NCI-H146 (cell line): ENCODE measurements at places on chromosomes 6 and 20.

- DNase-seq: no peak
These were observed 436.7 kb downstream of the MEI4 start for GRCh38 chr6:78089531-78089930.

- no peak for DNase-seq
These were observed 10.6 kb upstream of the FUCA2 start for GRCh38 chr6:143522039-143522600.

GRCh38 chr6:50791900-50792508 lies 26.7 kb upstream of the TFAP2B start:
- peak; percentile 28 for DNase-seq

GRCh38 chr6:148440016-148440415 lies 97.4 kb downstream of the SASH1 start:
- no peak for DNase-seq

DNA sequence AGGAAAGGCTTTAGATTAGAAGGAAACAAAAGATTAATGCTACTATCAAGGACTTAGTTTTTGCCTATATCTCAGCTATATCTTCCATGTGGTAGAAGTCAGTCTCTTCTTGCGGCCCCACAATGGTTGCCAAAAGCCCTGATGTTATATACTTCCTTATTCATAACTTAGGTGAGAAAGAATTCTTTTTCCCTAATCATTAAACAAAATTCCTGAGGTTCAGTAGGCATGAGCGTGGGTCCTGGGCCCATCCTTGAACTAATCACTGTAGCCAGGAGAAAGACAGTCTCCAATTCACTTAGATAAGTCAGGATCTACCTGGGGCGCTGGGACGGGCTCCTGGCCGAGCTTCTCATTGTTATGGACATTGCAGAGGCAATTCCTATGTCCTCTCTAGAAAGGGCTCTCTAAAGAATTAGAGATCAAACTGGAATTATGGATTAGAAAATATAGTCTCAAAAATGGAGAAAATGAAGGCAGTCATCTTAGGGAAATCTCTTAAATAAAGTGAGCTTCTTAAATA lies 134.3 kb downstream of the KIF6 start:
- no peak for DNase-seq

DNA sequence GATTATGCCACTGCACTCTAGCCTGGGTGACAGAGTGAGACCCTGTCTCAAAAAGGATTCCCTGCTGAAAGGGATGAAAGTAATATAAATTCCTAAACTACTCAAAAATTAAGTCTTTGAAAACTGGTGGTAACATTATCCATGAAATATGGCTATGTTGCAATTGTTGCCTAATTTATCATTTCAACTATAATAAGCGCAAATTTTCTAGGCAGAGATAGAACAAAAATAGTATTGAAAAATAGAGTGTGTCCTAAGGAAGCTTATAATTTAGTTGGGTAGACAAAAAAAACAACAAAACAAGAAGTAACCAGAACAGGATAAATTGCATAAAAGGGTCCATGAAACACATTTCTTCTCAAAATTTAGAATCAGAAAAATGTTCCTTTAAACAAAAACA lies 68.0 kb downstream of the FKBP5 start:
- no peak for DNase-seq

DNA sequence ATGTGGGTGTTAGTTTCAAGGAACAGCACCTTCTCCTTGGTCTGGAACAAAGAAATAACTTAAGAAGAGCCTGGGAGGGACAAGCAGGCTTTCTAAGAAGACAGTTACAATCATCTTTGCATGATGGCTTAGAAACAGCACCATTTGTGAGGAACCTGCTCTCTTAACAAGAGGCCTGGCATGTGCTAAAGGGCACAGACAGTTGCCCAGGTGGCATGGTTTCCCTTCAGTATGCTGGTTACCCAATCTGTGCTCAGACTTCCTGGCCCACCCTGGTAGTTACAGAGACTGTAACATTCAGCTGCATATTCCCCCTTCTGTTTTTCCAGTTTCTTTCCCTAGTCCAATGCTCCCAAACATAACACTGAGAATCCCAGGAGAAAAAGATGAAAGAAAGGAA lies 84.0 kb downstream of the CHD6 start:
- no peak for DNase-seq

GRCh38 chr20:39524371-39524911 lies 562.3 kb downstream of the DHX35 start:
- DNase-seq: no peak

GRCh38 chr20:47113362-47114109 lies 218.9 kb downstream of the EYA2 start:
- no peak for DNase-seq

DNA sequence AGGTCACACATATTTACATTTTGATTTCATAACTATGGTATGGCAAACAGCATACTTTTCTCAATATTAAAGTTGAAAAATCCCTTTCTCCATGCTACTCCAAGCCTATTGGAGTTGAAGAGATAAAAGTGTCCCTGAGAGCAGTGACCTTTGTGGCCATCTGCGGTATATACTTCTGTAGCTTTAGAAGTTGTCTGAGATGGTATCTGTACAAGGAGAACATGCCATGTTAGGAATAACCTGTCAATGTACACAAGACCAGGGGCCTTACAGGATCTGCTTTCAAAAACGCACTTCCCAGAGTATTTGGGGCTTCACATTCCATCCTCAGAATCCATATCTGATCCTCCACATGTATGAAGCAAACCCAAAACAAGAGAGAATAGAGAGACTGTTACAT lies 226.7 kb downstream of the MEI4 start:
- DNase-seq: no peak

GRCh38 chr20:673603-674001 lies 2.0 kb downstream of the SCRT2 start:
- no peak for DNase-seq

- no peak for DNase-seq
These were observed 3.7 kb upstream of the RNASET2 start for GRCh38 chr6:166959911-166960608.

GRCh38 chr20:59829054-59829785 lies 104.2 kb downstream of the SYCP2 start:
- no peak for DNase-seq

GRCh38 chr20:24106150-24106800 lies 117.7 kb upstream of the GGTLC1 start:
- DNase-seq: no peak

DNA sequence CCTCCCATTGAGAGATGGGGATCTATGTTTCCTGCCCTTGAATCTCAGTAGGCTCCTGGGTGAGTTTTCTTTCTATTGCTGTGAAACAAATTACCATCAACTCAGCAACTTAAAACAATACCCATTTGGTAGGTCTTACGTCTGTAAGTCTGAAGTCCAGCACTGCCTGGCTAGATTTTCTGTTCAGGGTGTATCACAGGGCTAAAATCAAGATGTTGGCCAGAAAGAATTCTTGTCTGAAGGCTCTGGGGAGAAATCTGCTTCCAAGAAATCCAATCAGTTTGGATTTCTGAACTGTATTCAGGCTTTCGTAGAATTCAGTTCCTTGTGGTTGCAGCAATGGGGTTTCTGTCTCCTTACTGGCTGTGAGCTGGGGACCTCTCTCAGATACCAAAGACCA lies 99.6 kb upstream of the SLC24A3 start:
- no peak for DNase-seq

DNA sequence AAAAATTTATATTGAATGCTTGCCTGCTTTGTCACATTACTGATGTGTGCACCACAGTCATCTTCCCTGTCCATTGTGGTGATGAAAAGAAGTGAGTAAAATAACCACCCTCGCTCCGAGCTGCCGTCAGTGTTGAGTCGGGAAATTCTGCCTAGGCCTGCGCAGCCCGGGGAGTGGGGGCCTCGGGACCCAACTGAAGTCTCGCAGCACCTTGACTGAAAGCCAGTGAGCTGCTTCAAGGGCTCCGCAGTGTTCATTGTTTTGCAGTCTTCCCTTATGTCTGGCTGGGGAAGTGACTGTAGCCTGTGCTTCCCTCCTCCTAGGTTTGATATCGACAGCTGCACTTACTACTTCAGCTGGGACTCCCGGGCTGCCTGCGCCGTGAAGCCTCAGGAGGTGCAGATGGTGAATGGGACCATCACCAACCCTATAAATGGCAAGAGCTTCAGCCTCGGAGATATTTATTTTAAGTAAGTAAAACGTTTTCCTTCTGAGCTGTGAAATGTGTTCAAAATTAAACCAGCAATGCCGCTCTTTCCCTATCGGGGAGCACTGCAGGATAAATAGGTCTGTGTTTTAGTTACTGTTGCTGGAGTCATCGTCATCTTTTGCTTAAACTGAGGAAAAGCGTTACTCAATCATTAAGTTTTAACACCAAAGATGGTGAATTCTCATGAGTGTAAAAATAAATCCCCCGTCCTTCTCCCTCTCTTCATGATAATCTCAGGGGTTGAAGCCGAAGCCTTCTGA lies 32.7 kb upstream of the SLC22A1 start:
- no peak for DNase-seq

DNA sequence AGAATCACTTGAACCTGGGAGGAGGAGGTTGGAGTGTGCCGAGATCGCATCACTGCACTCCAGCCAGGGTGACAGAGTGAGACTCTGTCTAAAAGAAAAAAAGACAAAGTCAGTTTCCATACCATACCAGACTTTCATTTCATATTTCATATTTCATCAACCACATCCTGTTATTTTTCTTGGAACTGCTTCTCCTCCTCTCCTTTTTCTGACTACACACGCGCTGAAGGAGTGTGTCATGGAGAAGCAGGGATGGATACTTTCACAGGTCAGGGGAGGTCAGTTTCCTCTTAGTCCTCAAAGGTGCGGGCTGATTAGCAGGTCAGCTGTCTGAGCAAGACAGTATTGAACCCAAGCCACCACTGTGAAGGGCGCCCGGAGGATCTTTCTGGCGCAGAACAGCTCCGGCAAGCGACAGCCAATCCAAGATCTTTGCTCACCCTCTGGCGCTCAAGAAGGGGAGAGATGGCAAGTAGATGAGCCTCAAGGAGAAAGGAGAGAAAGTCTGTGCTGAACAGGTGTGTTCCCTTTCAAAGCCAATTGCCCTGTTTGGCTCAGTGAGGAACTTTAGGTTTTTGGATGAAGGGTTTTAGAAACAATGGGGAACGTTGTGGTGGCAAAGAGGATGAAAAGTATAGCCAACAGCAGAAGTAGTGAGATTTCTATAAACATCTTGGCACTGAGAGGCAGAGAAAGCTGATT lies 18.9 kb upstream of the SYNJ2 start:
- no peak for DNase-seq

DNA sequence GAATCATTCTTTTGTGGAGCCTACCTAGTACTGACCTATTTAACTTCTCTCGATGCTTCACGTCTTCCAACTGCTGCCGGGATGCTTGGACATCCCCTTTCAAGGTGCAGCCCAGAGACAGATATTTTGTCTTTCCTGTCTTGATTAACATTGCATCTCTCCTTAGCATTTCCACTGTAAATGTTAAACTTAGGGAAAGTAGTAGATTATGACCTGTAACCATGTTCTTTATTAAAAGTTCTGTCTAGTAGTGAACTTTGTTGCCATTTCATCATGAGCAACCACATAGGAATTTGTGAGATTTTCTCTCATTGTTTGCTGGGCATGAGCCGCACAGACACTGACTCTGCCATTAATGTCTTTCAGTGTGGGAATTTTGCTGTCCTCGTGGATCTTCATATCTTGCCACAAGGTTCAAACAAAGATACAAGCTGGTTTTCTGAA lies 117.9 kb downstream of the JAG1 start:
- DNase-seq: no peak

GRCh38 chr6:71724456-71725125 lies 161.8 kb upstream of the RIMS1 start:
- DNase-seq: no peak

DNA sequence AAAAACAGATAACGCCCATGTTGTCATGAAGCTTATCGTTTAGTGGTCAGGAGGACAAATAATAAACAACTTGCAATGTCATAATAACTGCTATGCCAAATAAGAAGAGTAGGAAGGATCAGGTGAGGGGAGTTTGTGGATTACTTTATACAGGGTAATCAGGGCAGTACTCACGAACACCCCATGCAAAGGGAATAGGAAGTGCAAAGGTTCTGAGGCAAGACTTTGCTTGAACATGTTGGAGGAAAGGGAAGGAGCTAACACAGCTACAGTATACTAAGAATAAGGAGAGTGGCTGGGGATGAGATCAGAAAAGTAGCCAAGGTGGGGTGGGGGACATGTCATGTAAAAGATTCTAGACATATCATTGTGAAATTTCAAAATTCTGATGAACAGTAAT lies 292.0 kb upstream of the RUNX2 start:
- DNase-seq: no peak

GRCh38 chr20:53737396-53738038 lies 143.9 kb upstream of the ZNF217 start:
- DNase-seq: no peak

DNA sequence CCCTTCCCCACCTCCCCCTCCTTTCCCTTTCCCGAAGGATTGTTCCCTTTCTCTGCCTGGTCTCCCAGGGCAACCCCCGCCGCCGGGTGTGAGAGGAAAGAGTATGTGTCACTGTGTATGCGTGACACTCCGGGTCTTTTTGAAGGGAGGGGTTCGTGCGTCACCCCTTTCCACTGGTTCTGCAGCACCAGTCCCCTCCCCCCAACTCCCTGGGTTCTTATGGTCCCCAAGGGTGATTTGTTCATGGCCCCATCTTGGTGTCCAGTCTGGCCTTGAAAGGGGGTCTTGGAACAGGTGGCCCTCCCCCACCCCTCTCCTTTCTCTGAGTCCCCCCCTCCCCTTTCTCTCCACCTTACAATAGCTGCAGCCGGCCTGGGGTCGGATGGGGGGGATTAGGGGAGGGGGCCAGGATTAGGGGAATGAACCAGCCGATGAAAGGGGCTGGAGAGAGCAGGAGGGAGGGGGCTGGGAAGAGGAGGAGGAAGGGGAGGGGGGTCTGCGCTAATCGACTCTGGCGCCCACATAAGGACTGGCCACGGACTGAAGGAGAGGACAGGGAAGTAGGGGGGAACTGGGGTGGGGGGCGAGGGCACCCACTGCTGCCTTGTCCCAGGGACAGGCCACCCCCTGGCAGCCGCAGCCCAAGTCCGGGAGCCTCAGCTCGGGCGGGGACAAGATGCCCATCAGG lies 1.3 kb upstream of the RING1 start:
- no peak for DNase-seq

GRCh38 chr6:156612361-156612760 lies 164.8 kb upstream of the ARID1B start:
- DNase-seq: no peak

- no peak for DNase-seq
These were observed 10.9 kb downstream of the PYGB start for GRCh38 chr20:25258828-25259227.

DNA sequence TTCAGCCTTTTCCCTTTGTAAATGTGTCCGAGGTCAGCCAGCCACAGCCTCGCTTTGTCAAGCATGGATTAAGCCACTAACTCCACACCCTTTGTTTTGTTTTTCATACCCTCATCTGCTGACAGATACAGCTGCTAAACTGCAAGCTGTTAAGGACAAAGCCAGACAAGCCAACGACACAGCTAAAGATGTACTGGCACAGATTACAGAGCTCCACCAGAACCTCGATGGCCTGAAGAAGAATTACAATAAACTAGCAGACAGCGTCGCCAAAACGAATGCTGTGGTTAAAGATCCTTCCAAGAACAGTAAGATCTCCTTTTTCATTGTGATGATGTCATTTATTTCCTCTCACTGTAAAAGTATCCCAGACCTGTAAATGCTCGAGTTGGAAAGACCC lies 269.3 kb downstream of the ARHGAP18 start:
- DNase-seq: peak; percentile 8
